ENCODE measurements at places on chromosomes 11 and 22.
A peak's percentile ranks its signal among the peaks of the same experiment; 100 is the strongest.

DNA sequence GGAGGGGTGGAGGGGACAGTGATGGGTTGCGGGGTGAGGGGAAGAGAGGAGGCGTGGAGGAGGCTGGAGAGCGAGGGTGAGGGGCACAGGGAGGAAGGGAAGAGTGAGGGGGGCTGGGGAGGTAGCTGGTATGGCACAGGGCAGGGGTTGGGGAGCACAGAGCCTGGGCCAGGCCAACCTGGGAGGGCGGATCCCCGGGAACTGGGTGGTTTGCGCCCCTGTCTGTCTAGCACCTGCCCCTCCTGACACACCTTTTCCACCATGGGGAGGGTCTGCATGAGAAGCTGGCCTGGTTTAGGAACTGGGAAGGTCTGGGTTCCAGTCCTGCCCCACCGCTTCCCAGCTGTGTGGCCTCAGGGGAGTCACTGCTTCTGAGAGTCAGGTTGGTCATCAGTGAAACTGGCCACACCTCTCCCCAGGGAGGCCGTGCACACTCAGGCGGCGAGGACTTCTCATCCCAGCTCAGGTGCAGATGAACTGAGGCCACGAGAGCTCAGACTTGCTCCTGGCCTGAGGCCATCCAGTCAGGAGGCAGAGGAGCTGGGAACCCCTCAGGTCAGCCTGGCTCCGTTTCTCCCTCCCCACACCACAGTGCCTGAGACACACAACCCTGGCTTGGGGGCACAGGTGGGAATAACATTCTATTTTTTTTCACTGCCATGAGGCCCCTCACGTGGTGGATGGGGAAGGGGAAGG, 95.6 kb downstream of the PHF21B start:
- no peak for DNase-seq

GRCh38 chr11:116687458-116688201, 85.2 kb downstream of the BUD13 start:
- no peak for DNase-seq

GRCh38 chr11:66450560-66450959, 11.9 kb upstream of the MRPL11 start:
- DNase-seq: no peak

DNA sequence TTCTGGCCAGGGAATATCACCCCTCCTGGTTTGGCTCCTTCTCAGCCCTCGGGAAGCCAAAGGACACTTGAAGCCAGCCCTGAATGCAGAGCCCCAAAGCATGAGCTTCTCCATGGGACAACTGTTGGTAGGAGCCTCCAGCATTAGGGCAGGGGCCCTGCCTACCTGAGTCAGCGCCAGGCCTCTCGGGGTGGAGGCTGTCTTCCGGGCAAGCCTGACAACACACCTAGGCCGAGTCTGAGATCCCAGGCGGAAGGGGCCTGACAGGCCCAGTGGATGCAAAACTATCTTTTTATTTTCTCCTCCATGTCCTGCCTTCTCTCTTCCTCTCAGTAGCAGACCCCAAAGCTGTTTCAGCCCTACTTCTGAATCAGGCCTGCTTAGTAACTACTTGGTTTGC, 27.6 kb downstream of the RCOR2 start:
- no peak for DNase-seq

DNA sequence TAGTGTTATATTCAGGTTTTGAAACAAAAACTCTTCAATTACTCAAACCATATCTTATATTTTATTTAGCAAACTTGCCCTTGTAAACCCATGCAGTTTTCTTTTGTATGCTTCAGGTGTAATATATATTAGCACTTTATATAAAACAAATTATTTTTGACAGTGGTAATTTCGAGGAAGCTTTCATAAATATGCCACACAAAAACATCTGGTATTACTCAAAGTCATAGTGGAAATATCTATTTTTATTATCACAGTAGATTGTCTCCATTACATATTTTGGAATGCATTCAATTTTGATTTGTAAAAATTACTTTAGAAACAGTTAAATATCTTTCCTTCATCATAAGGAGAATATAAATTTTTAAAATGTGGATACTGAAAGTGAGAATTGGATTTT, 89.1 kb upstream of the FIBIN start:
- DNase-seq: no peak

GRCh38 chr22:49929211-49929979, 11.0 kb downstream of the CRELD2 start:
- DNase-seq: peak; percentile 65

DNA sequence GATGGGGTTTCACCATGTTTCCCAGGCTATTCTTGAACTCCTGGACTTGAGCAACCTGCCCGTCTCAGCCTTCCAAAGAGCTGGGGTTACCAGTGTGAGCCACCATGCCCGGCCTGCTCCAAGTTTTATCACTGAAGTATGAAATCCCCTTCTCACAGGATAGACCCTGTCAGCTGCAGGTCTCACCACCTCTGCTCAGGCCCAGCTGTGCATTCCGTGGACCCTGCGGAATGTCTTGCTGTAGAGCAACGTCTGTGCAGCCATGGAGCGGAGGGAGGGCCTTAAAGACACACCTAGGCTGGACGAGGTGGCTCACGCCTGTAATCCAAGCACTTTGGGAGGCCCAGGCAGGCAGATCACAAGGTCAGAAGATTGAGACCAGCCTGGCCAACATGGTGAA, 625.4 kb downstream of the BRD1 start:
- no peak for DNase-seq

- no peak for DNase-seq
These were observed 7.9 kb upstream of the RGL4 start for GRCh38 chr22:23682827-23683355.

DNA sequence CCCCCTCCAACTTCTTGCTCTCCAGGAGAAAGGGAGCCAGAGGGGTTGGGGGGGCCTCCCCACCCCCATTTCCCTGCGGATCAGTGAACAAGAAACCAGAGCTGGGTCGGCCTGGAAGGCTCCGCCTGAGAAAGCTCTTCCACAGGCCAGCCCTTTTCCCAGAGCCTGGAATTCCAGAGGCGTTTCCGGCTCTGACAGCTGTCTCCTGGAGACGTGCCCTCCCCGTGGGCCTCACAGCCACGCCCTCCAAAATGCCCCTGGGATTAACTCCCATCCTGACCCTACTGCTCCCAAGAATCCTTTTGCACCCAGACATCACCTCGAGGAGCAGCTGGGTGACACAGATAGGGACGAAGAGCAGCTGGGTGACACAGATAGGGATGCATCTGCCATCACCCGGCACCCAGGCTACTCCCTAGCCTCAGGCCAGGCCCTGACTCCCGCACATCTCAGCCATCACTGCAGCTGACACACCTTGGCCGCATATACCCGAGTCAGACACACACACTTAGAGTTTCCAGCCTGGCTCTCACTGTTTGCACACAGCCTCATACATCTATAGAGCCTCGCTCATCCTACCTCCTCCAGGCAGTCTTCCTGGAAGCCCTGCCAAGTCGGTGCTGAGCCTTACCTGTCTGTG, 7.6 kb upstream of the CDC42EP1 start:
- DNase-seq: no peak

- no peak for DNase-seq
These were observed 1091.9 kb upstream of the RAG2 start for GRCh38 chr11:37689951-37690350.

- no peak for DNase-seq
These were observed 9.1 kb upstream of the SERHL2 start for GRCh38 chr22:42544686-42545085.
